Amniotic epithelial cell (primary cell): ENCODE measurements at places on chromosomes 13 and 19.
A peak's percentile ranks its signal among the peaks of the same experiment; 100 is the strongest.

DNA sequence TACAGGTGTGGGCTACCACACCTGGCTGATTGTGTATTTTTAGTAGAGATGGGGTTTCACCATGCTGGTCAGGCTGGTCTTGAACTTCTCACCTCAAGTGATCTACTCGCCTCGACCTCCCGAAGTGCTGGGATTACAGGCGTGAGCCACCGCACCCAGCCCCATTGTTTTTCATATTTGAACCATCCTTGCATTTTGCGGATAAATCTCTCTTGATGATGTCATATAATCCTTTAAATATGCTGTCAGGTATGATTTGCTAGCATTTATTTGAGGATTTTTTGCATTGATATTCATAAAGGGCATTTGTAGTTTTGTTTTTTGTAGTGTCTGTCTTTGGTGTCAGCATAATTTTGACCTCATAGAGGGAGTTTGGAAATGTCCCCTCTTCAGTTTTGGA lies 5.7 kb downstream of the ZNF101 start:
- DNase-seq: no peak

- peak; percentile 45 for DNase-seq
Measured at GRCh38 chr19:2495130-2495641, 19.3 kb downstream of the GADD45B start.

GRCh38 chr13:76654263-76654662 lies 231.9 kb downstream of the KCTD12 start:
- no peak for DNase-seq

GRCh38 chr13:23979361-23980159 lies 82.3 kb upstream of the C1QTNF9B start:
- DNase-seq: peak; percentile 84

- DNase-seq: no peak
Measured at GRCh38 chr19:36605877-36606478, 865 bp downstream of the ZNF382 start.

- no peak for DNase-seq
Measured at GRCh38 chr19:19575411-19575810, 37.3 kb downstream of the CILP2 start.

DNA sequence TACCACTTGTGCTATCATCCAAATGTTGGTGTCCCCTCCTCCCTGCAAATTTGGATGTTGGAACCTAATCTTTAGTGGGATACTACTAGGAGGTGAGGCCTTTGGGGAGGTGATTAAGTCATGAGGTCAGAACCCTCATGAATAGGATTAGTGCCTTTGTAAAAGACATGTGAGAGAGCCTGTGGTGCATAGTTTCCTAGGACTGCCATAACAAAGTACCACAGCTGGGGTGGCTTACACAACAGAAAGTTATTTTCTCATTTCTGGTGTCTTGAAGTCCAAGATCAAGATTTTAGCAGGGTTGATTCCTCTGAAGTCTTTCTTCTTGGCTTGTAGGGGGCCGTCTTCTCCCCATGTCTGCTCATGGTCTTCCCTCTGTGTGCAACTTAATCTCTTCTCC lies 562.6 kb upstream of the ARGLU1 start:
- no peak for DNase-seq

- DNase-seq: no peak
Measured at GRCh38 chr19:39874404-39874803, 28.2 kb upstream of the FBL start.

GRCh38 chr19:48798937-48799336 lies 11.9 kb downstream of the BCAT2 start:
- no peak for DNase-seq

- DNase-seq: no peak
Measured at GRCh38 chr19:19368087-19368486, 37.4 kb upstream of the GATAD2A start.

- DNase-seq: no peak
Measured at GRCh38 chr13:100597253-100597652, 8.7 kb upstream of the GGACT start.

GRCh38 chr13:39825886-39826285 lies 170.4 kb downstream of the COG6 start:
- DNase-seq: no peak

DNA sequence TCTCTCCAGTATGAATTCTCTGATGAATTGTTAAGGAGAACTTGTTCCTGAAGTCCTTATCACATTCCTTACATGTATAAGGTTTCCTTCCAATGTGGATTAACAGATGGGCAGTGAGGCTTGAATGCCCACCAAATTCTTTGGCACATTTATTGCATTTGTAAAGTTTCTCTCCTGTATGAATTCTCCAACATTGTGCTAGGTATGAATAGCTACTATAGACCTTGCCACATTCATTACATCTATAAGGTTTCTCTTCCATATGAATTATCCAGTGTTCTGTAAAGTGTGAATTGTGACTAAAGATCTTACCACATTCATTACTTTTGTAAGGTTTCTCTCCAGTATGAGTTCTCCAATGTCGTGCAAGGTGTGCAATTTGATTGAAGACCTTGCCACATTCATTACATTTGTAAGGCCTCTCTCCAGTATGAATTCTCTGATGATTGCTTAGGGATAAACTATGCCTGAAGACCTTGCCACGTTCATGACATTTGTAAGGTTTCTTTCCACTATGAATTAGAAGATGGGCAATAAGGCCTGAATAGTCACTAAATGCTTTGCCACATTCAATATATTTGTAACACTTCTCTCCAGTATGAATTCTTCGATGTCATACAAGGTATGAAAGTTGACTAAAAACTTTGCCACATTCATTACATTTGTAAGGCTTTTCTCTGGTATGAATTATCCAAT lies 20.4 kb downstream of the ZNF578 start:
- no peak for DNase-seq

DNA sequence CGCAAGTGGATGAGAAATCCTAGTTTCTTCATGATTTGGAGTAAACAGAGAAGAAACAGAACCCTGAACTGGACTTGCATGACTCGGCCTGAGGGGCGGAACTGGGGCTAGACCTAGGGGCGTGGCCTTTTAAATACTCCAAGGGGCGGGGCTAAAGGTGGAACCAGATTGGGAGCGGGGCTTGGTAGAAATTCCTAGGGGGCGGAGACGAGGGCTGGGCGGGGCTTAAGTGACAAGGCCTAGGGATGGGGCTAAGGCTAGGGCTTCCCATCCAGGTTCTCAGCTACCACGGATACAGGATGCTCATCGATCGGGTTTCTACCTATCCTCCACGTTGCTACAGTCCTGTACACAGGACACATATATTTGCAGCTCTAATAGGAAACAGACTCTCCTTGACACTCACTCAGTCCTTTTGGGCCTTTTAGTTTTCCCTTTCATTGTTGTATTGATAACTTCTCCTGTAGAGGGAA lies 372 bp upstream of the ZNF699 start:
- DNase-seq: no peak

GRCh38 chr13:21641629-21642028 lies 29.2 kb upstream of the FGF9 start:
- no peak for DNase-seq

DNA sequence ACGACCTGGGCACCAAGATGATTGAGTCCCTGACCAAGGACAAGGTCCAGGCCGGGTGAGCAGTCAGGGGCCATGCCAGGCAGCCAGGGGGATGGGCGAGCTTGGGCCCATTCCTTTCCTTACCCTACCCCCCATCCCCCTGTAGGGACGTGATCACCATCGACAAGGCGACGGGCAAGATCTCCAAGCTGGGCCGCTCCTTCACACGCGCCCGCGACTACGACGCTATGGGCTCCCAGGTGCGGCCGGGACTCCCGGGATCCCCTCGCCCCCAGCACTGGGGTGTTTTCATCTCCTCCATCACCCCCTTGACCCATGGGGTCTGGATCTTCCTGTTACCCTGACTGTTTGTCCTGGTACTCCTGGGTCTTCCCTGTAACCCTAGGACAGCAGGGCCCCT lies 7.1 kb downstream of the LHB start:
- no peak for DNase-seq

GRCh38 chr19:15445807-15446376 lies 3.9 kb downstream of the WIZ start:
- DNase-seq: no peak

DNA sequence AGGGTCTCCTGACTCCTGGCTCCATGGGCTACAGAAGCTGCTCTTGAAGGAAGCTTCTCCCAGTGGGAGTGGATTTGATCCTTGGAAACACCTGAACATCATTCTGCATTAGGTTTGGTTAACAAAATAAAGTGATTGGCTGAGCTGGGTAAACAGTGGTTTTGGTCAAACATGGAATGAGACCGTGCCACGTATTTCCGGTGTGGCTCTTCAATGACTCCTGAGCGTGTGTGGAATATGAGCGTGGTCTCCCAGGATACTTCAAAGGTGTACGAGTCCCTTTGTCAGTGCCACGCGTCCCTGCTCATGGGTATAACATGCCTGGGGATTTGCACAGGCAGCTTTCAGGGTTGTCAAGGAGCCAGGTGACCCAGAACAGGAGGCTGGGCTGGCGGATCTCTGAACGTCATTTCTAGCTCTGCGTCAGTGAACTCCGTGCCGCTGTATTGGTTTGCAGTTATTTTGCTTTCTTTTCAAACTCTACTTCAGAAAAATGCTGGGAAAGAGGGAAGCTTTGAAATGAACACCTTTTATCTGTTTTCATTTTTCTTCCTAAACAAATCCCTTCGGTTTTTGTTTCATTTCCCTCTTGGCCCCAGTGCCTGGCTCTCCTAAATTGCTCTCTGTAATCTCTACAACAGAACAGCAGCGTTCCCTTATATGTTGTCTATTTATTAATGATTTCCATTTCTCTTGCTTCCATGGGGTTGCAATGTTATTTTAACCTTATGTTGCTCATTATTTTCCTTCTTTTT lies 26.3 kb upstream of the GJB6 start:
- no peak for DNase-seq

GRCh38 chr19:21622920-21623319 lies 117.5 kb downstream of the ZNF429 start:
- DNase-seq: no peak

- DNase-seq: no peak
Measured at GRCh38 chr19:38035515-38036495, 128.8 kb downstream of the SIPA1L3 start.

GRCh38 chr13:111855191-111855590 lies 211.8 kb upstream of the SOX1 start:
- no peak for DNase-seq

DNA sequence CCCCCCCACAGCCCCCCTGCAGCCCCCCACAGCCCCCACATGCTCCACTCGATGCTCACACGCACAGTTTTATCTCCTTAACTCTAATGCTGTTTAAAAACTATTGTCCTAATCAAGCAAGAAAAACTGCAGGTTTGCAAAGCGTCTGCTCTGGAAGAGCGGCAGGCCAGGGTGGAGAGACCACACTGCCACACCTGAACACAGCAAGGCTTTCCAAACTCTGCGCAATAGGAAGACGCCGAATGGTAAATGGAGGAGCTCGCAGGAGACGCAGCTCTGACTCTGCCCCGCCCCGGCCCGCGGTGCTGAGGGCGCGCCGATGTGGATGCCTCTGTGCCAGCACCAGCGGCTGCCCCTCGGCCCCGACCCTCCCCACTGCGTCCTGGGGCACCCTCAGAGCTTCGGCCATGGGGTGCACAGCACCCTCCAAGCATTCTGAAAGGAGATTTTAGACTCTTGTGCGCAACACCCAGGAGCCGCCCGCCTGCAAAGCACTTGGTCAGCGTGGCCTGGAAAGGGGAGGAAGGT lies 32.4 kb downstream of the RASA3 start:
- DNase-seq: peak; percentile 79

- no peak for DNase-seq
Measured at GRCh38 chr19:47433121-47433520, 13.8 kb upstream of the MEIS3 start.

DNA sequence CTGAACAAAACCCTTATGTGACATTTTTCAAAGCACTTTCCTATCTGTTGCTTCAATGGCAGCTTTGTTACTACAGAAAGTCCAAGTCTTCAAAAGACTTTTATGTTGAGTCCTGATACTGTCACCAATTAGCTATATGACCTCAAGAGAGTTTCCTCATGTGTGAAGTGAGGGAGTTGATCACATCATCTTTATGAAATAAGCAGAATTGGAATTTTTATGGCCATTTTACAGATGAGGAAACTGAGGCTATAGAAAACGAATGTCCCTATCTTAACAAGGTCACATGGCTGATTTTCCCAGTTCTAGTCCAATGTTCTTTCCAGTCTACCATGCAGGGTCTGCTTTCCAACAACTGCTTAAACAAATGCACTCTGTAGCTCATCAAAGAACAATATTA lies 2.6 kb downstream of the TNFRSF19 start:
- DNase-seq: no peak

DNA sequence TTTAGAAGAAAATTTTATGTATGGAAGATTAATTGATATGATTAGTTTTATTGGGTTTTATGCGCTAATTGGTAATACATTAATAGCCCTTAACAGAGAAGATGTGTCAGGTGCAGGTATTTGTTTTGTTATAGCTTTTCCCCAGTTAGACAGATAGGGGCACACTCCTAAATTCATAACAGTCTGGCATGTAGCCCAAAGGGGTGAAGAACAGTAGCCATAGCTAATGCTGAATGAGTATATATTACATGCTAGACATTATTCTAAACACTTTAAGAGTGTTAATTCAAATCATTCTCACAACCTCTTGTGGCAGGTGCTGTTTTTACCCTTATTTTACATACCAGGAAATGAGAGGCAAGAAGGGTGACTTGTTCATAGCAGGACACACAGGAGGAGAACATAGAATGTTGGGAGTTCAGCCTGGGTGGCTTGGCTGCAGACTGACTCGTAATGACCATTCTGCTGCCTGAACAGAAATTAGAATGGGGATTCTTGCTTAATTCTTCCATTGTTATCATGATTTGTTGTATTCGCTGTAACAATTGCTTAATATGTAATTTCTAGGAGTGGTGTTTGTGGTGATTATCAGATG lies 20.1 kb downstream of the PCCA start:
- DNase-seq: peak; percentile 35

- DNase-seq: no peak
Measured at GRCh38 chr19:1284979-1285736, 515 bp upstream of the EFNA2 start.

DNA sequence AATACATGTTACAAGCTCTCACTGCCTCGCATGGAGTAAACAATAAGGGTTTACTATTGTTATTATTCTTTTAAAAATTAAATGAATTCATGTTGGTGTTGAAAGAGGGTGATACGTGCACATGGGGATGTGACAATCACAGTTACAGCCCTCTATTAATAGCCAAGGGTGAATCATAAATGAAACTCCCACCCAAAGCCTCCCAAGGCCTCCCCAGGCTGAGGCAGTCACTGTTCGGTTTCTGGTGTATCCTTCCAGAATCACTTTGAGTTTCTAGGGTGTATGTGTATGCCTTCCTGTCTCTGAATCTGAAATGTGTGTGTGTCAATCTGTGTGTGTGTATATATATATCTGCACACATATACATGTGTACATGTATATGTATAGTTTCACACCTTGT lies 73.4 kb downstream of the AKAP11 start:
- DNase-seq: no peak

DNA sequence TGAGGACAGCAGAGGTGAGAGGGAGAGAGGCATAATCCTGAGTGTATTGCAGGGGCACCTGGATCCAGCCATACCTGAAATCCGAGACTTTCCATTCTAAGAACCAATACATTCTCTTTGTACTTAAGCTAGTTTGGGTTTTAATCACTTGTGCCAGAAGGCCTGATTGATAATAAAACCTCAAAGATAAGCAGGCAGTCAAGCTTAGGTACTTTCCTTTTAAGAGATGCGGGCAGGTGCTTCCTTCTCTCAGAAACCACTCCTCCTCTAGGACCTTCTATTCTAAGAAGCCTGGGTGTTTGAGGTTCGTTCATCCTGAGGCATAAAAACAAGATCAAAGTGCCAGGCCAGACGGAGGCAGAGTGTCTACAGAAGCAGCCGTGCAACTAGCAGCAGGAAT lies 22.2 kb downstream of the FAM187B start:
- DNase-seq: no peak
